ENCODE measurements at places on chromosomes 16 and 17.
A peak's percentile ranks its signal among the peaks of the same experiment; 100 is the strongest.

DNA sequence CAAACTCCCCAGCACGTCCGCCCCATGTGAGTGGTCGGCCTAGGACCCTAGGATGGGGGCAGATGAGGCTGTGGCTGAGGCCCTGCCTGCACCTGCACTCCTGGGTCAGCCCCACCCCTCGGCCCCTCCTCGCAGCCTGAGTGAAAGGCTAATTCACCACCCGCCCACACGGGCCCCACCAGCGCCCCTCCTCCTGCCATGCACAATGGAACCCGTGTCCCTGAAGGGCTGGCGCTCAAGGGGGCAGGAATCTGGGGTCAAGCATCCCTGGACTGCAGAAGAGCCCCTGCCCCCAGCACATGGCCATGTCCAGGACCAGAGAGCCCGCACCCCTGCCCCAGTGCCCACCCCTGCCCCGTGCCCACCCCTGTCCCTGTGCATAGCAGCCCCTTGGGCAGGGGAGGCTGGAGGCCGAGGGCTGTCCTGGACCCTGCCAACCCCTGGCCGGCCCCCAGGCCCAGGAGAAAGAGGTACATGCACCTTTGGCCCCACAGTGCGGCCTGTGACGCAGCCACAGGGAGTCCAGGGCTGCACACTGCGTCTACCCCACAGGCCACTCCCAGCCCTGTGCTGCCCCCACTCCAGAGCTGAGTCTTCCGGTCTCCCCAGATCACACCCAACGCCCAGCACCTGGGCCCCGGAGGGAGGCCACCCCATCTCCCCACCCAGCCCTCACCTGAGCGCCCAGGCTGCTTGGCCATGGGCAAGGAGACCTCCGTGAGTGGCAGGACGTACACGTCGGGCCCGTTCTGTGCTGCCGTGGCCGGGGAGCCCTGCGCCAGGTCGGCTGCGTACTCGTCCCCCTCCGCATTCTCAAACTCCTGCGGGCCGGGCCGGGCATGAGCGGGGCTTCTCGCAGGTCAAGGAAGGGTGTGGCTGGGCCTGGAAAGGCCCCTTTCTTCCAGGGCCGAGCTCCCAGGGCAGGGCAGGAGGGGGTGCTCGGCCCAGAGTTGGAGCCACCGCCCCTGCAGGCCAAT, 34.6 kb upstream of the PVALEF start:
- DNase-seq: no peak

DNA sequence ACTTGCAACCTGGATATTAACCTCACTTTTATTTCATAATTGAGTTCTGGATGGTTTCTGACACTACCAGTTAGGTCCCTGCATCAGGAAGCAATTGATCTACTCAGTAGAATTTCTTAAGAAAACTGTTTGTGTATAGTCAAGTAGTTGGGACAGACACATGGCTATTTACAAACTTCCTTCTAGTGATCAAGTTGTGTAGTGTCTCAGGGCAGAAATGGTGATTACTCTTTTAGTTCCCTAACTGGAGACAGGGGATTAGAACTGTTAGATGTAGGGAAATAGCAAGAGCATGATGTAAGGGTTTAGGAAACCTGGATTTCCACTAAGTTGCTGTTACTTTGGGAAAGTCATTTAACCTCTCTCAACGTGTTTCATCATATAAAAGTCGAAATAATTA, 30.4 kb downstream of the TMEM100 start:
- no peak for DNase-seq

GRCh38 chr16:37511-37910, 15.9 kb downstream of the POLR3K start:
- peak; percentile 71 for DNase-seq

- no peak for DNase-seq
These were observed 9.8 kb downstream of the HID1 start for GRCh38 chr17:74962622-74963394.

DNA sequence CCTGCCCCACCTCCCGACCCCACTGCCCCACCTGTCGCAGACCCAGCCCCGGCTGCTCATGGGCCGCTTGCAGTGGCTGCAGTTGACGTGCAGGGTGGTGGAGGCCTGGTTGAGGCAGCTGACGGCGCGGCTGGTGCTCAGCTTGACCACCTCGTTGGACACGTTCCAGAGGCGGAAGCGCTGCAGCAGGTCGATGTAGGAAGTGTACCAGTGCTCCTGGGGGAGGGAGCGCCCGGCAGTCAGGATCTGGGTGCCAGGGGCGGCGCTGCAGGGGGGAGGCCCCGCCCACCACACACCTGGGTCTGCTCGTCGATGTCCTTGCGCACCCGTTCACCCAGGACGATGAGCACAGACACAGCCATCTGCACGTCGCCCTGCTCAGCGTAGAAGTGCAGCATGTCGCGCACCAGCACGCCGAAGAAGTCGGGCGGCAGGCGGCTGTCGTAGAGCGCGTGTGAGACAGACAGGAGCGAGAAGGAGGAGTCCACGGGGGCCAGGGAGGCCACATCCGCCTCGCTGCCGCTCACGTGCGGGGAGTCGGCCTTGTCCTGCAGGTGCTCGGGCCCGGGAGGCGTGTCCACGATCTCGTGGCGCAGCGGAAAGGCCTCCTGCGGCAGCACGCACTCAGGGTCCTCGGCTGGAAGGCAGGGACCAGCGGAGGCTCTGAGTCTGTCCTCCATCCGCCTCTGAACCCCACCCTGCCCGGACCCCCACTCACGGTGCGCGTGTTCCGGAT, 995 bp upstream of the JMJD8 start:
- DNase-seq: no peak

GRCh38 chr17:41513168-41513547, 5.5 kb downstream of the KRT15 start:
- no peak for DNase-seq

DNA sequence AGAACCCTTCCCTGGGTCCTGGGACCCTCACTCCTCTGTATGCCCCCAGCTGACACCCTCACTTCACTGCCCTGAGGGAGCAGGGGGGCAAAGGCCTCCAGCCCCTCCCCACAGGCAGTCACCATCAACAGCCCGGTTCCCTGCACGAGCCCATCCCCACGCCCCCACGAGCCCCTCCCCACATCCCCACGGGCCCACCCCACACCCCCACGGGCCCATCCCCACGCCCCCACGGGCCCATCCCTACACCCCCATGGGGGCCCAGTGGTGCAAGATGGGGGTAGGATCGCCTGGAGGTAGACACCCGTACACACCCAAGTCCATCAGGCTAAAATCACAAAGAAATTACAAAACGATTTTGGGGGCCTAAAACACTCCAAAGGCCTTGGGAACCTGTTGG, 42.3 kb downstream of the LMF1 start:
- no peak for DNase-seq

- DNase-seq: no peak
These were observed 58.2 kb downstream of the TANC2 start for GRCh38 chr17:63024201-63024600.

DNA sequence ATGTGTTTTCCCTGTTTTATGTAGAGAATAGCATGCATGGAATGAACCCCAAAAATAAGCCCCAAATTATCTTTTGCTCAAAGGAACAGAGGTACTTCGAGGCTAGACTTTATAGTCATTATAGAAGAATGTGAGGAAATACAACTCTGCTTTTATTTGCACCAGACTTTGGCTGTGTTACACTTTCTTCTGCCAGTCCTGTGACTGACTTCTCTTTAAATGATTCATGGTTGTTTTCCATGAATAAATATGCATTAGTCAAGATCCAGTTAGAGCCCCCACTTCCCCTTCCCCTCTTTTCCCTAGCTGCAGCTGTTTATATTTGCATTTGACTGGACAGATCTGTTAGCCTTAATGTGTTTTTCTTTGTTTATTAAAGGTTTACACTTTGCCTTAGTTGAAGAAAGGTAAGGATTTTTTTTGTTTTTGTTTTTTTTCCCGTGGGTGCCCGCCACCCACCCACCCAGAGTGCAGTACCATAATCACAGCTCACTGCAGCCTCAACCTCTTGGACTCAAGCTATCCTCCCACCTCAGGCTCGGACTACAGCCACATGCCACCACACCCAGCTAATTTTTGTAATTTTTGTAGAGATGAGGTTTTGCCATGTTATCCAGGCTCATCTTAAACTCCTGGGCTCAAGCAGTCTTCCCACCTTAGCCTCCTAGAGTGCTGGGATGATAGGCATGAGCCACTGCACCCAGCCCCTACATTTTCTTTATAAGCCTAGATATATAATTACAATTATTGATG, 152.6 kb downstream of the CYB561 start:
- no peak for DNase-seq

DNA sequence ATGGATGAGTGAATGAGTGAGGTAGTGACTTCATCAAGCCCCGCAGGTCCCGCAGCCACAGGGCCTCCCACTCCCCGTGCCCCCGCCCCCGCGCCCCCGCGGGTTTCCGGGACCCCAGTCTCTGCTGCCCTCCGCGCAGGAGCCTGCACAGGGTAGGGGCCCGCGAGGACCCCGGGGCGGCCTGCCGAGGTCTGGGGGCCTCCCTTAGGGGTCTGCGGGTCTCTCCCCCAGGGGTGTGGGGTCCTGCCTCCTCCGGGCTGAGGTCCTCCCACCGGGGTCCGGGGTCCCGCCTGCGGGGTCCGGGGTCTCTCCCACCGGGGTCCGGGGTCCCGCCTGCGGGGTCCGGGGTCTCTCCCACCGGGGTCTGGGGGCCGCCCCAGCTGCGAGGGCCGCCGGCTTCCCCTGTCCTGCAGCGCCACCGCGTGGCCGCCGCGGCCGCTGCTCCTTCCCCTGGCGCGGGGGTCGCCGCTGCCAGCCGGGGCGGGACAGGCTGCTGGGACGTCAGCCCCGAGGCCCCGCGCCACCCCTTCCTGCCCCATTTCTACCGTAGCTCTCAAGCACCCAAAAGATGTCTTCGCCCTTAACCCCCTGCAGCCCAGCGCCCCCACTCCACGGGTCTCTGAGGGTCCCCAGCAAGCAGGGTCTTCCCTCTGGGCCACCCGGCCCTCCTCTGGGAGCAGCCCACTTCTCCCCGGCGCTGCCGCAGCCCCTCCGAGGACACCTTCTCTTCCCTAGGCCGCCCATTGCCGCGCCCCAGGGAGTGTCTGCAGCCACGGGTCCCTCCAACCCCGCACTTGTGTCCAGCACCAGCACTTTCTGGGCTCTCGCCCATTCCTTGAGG, 10.4 kb upstream of the CHMP6 start:
- peak; percentile 67 for DNase-seq

GRCh38 chr17:67689534-67690177, 28.1 kb upstream of the NOL11 start:
- DNase-seq: peak; percentile 71

DNA sequence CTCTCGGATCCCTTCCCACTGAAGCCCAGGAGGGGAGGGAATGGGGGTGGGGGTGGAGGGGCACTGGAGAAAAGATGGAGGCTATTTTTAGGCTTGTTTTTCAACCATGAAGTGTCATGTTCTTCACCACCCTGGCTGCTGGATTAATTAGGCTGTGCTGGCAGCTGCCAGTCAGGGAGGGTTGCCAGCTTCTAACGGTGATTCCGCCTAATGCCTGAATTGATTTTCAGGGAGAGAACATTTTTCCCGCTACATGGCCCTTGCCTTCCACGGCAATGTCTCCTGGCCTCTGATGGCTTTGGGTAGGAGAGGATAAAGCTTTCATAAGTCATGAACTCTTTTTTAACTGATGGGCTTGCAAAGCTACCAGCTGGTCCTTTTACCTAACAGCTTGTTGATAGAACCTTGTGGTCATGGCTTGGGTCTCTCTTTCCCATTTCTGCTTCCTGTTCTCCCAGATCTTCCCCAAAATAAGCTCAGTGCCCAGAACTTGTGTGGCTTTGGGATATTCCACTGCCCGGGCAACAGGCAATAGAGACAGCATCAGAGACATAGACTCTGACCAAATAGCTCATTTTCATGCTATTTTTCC, 167.4 kb downstream of the PITPNC1 start:
- no peak for DNase-seq

DNA sequence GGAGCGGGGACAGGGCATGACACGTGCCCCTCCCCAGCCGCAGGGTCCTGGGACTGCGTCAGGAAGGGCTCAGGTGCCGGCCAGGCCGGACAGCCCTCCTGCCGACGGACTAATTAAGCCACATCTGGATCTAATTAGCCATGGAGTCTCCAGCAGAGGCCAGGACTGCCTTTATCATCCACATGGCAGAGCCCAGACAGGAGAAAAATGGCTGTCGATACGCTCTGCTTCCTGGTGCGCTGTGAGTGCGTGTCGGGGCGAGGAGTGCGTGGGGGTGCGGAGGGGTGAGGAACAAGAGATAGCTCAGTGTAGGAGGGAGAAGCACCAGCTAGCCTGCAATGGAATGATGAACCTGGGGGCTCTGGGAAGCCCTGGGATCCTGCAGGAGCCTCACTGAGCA, 218.8 kb downstream of the IRF8 start:
- DNase-seq: no peak
